ENCODE measurements at places on chromosomes 16 and 17. TPM values are rescaled to one million over a fixed set of nuclear protein-coding genes. Genes with fewer than 3 reads are reported as not detected.
A peak's percentile ranks its signal among the peaks of the same experiment; 100 is the strongest.

DNA sequence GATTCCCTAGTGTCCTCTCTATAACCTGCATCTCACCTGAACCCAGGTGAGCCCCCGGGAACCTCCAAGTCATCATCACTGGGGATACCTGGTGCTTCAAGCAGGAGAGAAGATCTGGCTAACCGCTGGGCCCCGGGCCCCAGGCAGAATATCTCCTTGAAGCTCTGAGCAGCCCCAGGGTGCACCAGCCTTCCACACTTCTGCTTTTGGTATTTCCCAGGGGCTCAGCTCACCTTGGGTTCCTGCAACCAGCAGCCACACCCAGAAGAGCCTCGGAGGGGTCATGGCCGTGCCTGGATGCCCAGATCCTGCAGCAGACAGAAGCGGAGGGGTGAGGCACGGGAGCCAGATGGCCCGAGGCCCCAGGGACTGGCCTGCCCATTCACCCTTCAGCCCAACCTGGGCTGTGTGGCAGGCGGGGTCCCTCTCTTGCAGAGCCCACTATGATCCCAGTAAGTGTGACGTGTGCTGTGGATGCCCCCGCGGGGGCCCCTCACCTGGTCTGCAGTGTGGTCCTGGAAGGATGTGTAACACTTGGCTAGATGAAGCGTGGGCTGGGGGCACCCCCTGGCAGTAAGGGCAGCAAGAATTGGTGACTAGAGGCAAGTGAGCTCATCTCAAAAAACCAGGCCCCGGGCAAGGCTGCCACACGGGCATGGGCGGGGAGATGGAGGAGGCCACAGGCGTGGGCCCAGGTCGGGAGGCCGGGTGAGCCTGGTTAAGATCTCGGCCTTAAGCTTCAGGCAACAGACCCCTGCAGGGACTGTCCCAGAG lies 2.6 kb downstream of the LGALS3BP start:
- DNase-seq = no peak

DNA sequence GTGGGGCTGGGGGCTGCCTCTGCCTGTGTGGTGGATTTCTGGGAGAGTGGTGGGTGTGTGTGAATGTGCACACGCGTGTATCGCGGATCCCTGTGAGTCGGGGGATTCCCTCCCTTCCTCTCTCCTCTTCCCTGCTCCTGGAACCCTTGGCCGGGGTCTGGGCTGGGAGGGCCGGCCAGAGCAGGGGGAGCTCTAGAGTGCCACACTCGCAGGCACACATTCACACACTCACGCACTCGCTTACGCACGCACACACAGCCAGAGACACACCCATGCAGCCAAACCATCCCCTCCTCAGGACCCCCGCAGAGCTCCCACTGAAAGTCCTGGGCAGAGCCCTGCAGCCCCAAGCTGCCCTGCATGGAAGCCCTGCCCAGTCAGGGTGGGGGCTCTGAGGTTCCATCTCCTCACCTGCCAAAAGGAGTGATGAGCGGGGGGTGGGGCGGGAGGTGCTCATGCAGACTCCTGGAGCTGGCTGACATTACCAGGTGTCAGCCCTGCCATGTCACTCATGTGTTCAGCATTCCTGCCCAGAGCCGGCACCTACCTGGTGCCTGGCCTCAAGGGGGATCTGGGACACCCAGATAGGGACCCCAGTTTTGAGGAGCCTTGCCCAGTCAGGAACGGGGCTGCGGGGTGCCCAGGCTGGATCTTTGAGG lies 1.9 kb downstream of the NECAB2 start:
- DNase-seq = no peak

DNA sequence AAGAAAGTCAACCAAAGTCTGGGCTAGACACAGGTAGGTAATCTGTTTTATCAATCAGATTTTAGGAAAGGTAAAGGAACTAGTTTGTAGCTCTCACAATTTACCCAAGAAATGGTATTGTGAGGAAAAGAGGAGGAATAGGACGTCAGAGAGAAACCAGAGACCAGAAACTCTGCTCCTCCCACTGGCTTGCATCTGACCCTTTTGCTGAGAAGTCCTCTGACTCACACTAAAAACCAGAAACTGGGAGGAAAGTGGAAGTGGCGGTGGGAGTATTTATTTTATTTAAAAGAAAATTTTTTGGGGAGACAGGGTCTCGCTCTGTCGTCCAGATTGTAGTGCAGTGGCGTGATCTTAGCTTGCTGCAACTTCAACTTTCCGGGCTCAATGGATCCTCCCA lies 38.0 kb upstream of the MNT start:
- no peak for DNase-seq

GRCh38 chr16:1194665-1195392 lies 30.2 kb downstream of the TPSG1 start:
- DNase-seq = peak; percentile 44

- DNase-seq = no peak
Observed at GRCh38 chr16:58116081-58116480, 13.1 kb downstream of the CFAP20 start.

- no peak for DNase-seq
Observed at GRCh38 chr17:69516225-69516624, 101.7 kb downstream of the MAP2K6 start.

GRCh38 chr17:36938566-36939051 lies 1.3 kb downstream of the LHX1 start:
- no peak for DNase-seq

DNA sequence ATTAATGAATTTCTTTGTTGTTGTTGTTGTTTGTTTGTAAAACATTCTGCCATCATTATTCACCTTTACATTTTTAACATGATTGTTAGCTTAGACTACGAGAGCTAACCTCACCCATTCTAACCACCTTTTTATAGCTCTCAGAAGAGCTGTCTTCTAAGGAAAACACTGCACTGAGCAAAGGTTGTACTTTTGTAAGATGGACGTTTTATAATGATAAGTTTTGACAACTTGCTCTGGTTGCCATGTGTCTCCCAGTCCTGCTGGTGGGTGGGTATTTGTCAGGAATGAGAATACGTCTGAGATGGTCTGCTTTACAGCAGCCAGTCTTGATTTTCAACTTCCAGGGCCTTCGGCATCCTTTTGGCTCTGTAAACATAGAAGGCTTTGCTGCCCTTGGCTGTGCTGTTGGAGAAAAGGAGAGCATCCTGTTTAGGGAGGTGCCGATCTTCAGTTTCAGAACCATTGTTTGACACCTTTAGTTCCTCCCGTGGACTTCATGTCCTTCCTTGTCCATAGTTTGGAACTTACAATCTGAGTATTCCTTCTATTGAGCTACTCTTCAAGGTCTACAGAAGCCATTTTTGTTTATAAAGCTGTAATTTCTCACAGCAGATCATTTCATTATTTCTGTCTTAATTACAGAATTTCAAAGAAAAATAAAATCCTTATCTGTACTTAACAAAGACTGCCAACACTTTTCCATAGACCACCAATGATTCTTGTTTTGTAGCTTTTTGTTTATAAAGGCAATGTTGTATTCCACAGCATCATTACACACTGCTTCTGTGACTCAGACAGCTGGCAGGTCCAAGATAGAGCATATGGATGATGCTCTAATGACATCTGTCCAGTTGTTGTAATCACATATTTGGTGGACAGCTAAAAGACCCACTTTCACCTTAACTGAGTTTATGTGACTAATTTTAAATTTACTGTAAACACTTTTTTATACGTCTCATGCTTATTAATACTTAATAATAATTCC lies 270.1 kb upstream of the TBX2 start:
- DNase-seq = no peak

GRCh38 chr16:12288537-12289174 lies 312.1 kb downstream of the SNX29 start:
- no peak for DNase-seq

GRCh38 chr16:25030420-25031131 lies 15.4 kb upstream of the ARHGAP17 start:
- DNase-seq = no peak

CCL17 gene
- not detected for total RNA-seq

Measured in left ventricle myocardium superior (tissue), 1 donor.